ENCODE measurements at places on chromosomes 2 and 18.

GRCh38 chr2:101556033-101556459 lies 81.1 kb upstream of the RFX8 start:
- H3K36me3 ChIP-seq: no peaks in the 10 kb centered on the region
- no peak for DNase-seq
- H3K27ac ChIP-seq: no peak overlapping the region
- H3K27me3 ChIP-seq: no peaks in the 10 kb centered on the region
- H3K4me3 ChIP-seq: no peak overlapping the region

DNA sequence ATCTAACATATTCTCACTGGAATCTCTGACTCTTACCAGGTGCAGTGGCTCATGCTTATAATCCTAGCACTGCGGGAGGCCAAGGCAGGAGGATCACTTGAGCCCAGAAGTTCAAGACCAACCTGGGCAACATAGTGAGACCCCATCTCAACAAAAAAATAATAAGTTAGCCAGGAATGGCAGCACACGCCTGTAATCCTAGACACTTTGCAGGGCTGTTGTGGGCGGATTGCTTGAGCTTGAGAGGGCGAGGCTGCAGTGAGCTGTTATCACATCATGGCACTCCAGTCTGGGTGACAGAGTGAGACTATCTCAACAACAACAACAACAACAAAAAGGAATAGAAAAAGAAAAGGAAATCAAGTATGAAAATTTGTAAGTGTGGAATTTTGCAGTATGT lies 306.5 kb upstream of the CYP26B1 start:
- H3K27me3 ChIP-seq: no peaks in the 10 kb centered on the region
- H3K4me3 ChIP-seq: no peak overlapping the region
- no peaks in the 10 kb centered on the region for H3K36me3 ChIP-seq
- no peak for DNase-seq

DNA sequence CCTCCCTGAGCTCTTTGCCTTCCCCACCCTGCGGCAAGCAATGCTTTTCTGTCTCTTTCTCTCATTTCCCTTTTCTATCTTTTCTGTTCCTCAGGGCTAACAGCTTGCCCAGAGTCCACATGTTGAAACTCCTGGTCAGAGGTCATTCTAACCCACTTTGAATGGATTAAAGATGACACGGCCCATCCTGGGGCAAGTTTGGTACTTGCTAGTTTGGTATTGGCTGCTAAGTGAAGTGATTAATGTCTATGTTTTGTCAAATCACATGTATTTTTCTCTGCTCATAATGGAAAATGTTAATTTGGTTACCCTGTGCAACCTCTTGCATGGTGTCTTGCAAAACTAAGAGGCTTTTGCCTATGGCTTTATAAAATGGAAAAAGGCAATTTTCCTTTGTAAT lies 960.2 kb downstream of the CNTNAP5 start:
- no peaks in the 10 kb centered on the region for H3K36me3 ChIP-seq
- H3K4me3 ChIP-seq: no peak overlapping the region
- no peaks in the 10 kb centered on the region for H3K27me3 ChIP-seq
- DNase-seq: no peak

DNA sequence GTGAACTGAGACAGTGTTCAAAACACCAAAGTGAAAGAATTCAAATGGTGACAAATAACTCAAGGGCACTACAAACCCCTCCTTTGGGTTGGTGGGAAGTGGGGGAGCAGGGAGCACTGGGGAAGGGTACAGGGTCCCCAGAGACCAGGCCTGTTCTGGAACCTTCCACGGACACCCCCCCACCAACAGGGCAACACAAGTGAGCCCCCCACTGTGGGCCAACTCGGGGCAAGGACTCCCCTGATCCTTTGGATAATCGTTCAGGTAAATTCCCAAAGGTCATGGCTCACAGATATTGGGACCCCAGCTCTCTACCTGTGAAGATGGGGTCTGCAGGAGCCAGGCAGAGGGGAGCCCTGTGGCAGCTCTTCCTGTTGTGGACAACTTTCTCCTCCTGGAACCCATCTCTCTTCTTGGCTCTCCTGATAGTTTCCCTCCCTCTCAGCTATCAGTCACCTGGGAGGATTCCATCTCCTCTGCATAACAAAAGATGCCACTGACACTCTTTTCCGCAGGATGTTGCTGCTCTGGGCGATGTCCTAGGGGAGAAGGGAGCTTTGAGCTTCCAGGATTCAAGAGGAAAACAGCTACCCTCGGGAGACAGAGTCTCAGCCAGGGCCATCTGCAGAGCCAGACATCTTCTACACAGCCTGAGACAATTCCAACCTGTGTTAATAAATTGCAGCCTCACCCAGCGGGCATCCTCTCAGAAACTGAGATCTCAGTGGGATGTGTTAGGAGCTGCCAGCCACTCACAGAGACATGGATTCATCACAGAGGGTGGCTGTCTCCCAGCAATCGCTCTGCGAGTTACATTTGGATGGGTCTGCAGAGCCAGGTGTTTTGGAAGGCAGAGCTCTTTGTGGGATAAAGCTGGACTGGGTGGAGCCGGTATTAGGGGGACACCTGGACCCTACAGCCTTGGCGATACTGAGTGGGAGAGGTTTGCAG lies 35.4 kb downstream of the MBP start:
- H3K27me3 ChIP-seq: no peaks in the 10 kb centered on the region
- no peak overlapping the region for H3K27ac ChIP-seq
- H3K36me3 ChIP-seq: no peaks in the 10 kb centered on the region
- H3K4me3 ChIP-seq: no peak overlapping the region
- H3K4me1 ChIP-seq: peaks cover 25% of the 10 kb centered on the region
- no peak for DNase-seq

DNA sequence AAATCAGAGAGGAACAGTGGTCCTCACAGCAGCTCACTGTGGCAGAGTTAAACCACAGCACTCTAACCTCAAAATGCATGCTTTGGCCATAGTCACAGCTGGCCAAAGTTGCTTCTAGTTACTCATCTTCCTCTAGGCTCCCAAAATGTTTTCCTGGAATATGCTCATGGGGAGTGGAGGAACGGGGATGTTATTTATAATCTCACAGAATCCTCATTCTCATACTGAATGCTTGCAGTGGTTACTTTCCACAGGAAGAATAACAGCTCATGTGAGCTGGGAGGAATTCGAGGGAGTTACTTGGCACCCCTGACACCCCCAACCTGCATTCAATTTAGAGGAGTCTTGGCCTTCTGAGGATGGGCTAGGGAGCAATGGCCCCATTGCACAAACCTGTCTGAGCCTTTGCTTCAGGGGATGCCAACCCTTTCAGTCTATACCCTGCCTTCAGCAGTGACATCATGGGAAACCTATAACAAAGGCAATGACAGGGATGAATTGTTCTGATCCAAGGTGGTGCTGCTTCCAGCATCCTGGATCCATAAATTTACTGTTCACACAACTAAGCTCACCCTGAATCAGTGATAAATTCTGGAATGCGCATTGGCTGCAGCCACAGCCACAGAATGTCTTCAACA lies 22.4 kb upstream of the CCBE1 start:
- no peak overlapping the region for H3K4me3 ChIP-seq
- H3K4me1 ChIP-seq: no peaks in the 10 kb centered on the region
- no peak for DNase-seq
- no peaks in the 10 kb centered on the region for H3K36me3 ChIP-seq

DNA sequence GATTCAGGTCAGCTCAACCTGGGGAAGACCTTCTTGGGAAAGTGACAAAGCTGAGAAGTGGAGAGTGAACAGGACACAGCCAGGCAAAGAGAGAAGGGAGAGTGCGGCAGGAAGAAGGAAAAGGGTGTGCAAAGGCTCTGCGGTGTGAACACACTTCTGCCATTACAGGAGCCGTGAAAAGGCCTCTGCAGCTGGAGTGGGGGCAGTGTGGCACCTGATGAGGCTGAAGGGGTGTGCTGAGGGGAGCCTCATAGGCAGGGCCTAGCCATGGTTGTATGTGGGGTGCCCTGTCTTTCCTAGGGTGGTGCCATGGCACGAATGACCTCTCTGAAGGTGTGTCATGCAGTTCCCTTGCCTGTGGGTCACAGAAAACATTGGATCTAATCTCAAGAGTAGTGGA lies 347.6 kb downstream of the CYRIA start:
- H3K27ac ChIP-seq: peak overlapping the region; percentile 82
- H3K27me3 ChIP-seq: no peaks in the 10 kb centered on the region
- H3K4me3 ChIP-seq: no peak overlapping the region
- no peaks in the 10 kb centered on the region for H3K36me3 ChIP-seq

GRCh38 chr18:40258311-40258710 lies 1696.7 kb upstream of the PIK3C3 start:
- H3K27ac ChIP-seq: peak overlapping the region; percentile 9
- no peak overlapping the region for H3K4me3 ChIP-seq
- H3K4me1 ChIP-seq: peaks cover 6% of the 10 kb centered on the region
- no peaks in the 10 kb centered on the region for H3K36me3 ChIP-seq
- peak; percentile 12 for DNase-seq

- H3K36me3 ChIP-seq: no peaks in the 10 kb centered on the region
- no peaks in the 10 kb centered on the region for H3K4me1 ChIP-seq
These were observed 56.0 kb upstream of the PTH2R start for GRCh38 chr2:208350610-208351009.

DNA sequence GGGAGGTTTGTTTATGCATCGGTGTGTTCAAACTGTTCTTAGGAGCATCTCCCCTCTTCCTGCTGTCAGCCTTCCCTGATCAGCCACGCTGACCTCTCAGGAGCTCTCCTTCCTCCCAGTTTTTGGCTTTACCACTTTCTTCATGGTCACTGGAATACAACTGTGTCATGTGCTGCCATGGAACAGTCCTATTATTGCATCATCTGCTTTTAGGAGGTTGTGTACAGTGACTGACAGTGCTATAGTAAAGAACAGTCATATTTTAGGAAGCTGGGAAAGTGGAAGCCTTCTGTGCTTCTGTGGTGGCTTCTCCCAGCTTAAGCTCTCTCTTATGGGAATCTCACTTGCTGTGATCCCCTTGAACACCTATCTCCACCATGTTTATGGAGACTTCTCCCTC lies 165.5 kb downstream of the TPGS2 start:
- no peaks in the 10 kb centered on the region for H3K27me3 ChIP-seq
- H3K36me3 ChIP-seq: no peaks in the 10 kb centered on the region
- no peak overlapping the region for H3K4me3 ChIP-seq
- H3K27ac ChIP-seq: no peak overlapping the region
- no peak for DNase-seq

DNA sequence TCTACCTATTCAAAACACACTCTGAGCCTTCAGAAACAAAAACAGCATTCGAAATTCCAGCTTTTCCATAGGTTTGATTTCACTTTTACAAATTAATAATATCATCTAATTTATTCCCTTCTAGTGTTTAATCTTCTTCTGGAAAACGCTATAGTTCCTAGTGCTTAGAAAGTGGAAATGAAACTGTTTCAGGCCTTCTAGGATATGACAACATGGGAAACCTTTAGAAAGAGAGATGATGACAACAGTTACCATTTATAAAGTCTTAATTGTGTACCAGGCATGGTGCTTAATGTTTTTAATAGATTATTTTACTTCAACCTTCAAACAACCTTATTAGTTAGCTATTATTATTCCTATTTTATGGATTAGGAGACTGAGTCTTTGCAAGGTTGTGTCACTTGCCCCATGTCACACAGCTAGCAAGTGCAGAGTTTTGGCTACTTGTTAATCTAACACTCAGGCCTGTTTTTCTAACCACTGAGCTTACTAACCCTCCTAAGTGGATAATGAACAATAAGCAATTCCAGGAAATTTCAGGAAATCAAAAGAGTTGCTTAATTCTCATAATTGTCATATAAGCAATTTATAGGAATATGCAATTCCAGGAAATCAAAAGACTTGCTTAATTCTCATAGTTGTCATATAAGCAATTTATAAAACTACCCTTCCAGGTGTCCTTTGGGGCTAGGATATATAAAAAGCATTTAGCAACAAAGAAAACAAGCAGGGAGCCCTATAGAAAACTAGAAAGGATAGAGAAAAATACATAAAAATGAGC lies 206.0 kb downstream of the ZNF521 start:
- H3K27me3 ChIP-seq: no peaks in the 10 kb centered on the region
- H3K4me1 ChIP-seq: no peaks in the 10 kb centered on the region
- H3K27ac ChIP-seq: no peak overlapping the region
- DNase-seq: no peak
- H3K36me3 ChIP-seq: no peaks in the 10 kb centered on the region

- H3K4me3 ChIP-seq: no peak overlapping the region
- H3K4me1 ChIP-seq: no peaks in the 10 kb centered on the region
- no peak for DNase-seq
- no peaks in the 10 kb centered on the region for H3K27me3 ChIP-seq
- H3K36me3 ChIP-seq: no peaks in the 10 kb centered on the region
- no peak overlapping the region for H3K27ac ChIP-seq
These were observed 96.4 kb downstream of the EPB41L3 start for GRCh38 chr18:5447442-5447841.

DNA sequence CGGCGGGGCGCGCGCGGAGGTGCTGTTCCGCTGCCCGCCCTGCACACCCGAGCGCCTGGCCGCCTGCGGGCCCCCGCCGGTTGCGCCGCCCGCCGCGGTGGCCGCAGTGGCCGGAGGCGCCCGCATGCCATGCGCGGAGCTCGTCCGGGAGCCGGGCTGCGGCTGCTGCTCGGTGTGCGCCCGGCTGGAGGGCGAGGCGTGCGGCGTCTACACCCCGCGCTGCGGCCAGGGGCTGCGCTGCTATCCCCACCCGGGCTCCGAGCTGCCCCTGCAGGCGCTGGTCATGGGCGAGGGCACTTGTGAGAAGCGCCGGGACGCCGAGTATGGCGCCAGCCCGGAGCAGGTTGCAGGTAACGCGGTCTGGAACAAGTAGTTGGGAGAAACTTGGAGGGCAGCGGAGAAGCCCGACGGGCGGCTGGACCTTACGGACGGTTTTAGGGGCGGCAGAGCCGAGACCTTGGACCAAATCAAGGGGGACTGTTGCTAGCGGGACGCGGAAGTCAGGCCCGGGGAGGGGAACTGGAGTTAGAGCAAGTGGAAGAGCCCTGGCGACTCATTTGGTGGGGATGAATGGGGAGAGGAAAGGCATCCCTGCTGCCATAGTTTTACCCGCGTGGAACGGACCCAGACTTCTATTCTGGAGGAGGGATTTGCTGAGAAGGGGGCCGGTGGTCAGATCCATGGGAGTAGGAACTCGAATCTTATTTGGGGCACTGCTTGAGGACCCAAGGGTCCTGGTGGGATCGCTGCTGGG lies 573 bp downstream of the IGFBP2 start:
- peak overlapping the region; percentile 89 for H3K27ac ChIP-seq
- peaks cover 31% of the 10 kb centered on the region for H3K4me1 ChIP-seq
- peak overlapping the region; percentile 78 for H3K4me3 ChIP-seq
- H3K27me3 ChIP-seq: peaks cover 20% of the 10 kb centered on the region

DNA sequence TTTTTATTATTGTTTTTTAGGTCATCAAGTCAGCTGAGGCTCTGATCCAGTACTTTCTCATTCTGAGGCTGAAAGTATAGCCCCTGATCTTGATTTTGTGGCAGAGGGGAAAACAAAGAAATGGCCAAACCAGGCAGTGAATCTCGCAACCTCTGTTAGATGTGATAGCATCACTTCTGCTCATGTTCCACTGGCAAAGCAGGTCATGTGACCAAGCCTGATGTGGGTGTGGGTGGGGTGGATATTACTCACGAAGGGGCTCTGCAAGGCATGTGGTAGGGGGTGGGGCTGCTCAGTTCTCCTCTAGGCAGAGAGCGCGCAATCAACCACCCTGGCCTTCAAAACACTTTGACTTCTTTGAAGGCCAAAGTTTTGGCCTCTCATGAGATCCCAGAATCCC lies 254.2 kb downstream of the MYCN start:
- no peaks in the 10 kb centered on the region for H3K36me3 ChIP-seq
- no peak overlapping the region for H3K27ac ChIP-seq
- H3K4me1 ChIP-seq: no peaks in the 10 kb centered on the region
- H3K4me3 ChIP-seq: no peak overlapping the region
- no peak for DNase-seq

GRCh38 chr18:6653880-6654279 lies 75.6 kb upstream of the ARHGAP28 start:
- no peak overlapping the region for H3K4me3 ChIP-seq
- H3K36me3 ChIP-seq: no peaks in the 10 kb centered on the region
- H3K4me1 ChIP-seq: peaks cover 13% of the 10 kb centered on the region
- no peaks in the 10 kb centered on the region for H3K27me3 ChIP-seq

All from hepatocyte (in vitro differentiated cells).